ENCODE measurements at places on chromosomes 7 and 10. TPM values are rescaled to one million over a fixed set of nuclear protein-coding genes. Genes with fewer than 3 reads are reported as not detected.
A peak's percentile ranks its signal among the peaks of the same experiment; 100 is the strongest.

GRCh38 chr10:79339266-79339665, 8.0 kb upstream of the PPIF start:
- no peak for DNase-seq

GRCh38 chr10:98055841-98056516, 25.6 kb upstream of the CRTAC1 start:
- DNase-seq, result peak; percentile 10

- DNase-seq, result no peak
These were observed 1.1 kb upstream of the DNAAF5 start for GRCh38 chr7:725223-726005.

- DNase-seq, result peak; percentile 7
These were observed 138.1 kb downstream of the HERPUD2 start for GRCh38 chr7:35556515-35557471.

DNA sequence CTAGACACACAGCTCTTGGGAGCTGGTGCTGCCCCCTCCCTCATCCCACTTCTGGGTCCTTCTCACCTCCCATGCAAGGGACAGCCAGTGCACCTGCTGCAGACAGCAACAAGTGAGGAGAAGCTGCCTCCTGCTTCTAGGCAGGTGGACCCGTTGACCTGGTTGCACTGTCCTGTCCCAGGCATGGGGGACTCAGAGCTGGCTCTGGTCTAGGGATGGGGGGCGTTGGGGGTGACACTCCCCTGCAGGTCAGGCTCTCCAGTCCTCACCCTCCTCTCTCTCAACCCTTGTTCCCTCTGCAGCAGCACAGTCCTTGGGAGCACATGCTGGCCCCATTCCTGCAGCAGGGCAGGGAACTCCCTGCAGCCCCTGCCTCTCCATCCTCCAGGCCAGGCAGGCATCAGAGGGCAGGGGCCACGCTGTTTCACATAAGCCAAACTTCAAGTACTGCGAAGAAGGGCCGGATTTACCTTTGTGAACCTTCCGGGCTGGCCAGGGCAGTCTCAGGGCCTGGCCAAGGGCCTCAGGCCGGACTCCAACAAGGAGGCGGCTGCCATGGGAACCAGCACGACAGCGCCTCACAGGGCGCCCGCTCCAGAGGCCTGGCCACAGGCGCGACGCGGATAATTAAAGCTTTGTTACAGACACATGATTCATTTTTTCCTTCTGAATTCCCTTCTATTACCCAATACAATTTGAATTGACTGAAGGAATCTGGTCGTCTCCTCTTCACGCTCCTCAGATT, 48.5 kb downstream of the RASGEF1A start:
- DNase-seq, result no peak

DNA sequence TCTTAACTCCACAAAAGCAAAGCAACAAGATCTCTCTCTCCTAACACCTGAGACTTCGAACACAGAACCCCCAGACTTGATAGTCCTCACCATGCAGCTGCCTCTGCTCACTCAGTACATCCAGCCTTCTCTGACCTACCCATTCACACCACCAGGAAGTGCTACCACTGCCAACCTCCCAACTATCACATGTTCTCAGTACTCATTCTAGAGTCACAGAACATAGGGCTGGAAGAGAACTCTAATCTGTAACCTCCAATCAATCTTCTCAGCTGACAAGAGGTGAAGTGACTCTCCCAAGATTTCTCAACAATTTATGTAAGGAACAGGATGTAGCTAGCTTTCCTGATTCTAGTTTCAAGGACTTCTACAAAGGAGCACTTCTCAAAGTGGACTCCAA, 3.8 kb downstream of the NUDCD3 start:
- DNase-seq, result peak; percentile 58

- DNase-seq, result no peak
These were observed 45.7 kb downstream of the RPS24 start for GRCh38 chr10:78079411-78079810.

DNA sequence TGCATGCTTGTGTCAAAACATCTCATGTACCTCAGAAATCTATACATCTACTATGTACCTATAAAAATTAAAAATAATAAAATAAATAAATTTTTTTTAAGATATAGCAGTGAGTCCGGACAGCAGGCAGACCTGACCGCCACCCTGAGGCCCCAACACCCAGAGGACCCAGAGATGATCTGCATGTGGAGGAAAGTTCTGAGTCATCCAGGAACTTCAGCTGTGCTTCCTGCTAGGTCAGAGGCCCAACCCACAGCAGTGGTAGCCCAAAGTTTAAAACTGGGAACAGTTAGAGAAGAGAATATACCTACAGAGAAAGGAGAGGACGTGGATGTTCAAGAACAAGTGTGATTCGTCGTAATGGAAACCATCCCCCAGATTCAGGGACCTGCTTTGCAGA, 683.7 kb upstream of the NRP1 start:
- no peak for DNase-seq

GRCh38 chr7:143237366-143237765, 15.5 kb downstream of the TAS2R40 start:
- DNase-seq, result no peak

GRCh38 chr7:34060196-34060947, 155.0 kb downstream of the BMPER start:
- no peak for DNase-seq

- no peak for DNase-seq
These were observed 2.4 kb upstream of the EGR2 start for GRCh38 chr10:62818426-62819011.

DNA sequence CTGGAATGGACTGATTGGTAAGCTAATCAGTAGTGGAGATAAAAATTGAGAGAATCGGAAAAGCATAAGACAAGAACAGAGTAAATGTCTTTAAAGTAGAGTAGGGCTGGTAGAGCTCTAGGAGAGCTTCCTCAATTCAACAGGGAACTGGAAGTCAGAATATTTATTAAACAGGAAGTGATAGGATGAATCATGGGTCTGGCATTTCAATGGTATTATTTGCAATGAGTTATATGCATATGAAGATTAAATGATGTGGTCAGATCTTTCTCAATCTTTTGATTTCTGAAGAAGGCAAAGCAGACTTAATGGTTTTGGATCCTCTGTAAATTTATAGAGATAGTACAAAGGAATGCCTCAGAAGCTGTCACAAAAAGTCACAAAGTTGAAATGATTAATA, 349.0 kb downstream of the HPSE2 start:
- DNase-seq, result no peak

DNA sequence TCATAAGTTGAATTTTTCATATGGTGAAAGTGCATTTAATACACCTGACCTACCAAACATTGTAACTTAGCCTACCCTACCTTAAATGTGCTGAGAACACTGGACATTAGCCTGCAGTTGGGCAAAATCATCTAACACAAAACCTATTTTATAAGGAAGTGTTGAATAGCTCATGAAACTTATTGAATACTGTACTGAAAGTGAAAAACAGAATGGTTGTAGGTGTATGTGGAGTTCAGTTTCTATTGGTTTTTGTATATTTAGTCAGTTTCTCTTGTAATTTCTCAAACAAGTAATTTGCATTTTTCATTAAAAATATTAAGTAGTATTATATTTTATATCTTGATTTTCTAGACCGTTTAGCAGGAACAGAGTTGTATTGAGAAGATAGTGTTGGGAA, 15.3 kb downstream of the CCDC7 start:
- DNase-seq, result no peak

- DNase-seq, result no peak
These were observed 16.2 kb downstream of the CHST3 start for GRCh38 chr10:71980181-71981014.

DNA sequence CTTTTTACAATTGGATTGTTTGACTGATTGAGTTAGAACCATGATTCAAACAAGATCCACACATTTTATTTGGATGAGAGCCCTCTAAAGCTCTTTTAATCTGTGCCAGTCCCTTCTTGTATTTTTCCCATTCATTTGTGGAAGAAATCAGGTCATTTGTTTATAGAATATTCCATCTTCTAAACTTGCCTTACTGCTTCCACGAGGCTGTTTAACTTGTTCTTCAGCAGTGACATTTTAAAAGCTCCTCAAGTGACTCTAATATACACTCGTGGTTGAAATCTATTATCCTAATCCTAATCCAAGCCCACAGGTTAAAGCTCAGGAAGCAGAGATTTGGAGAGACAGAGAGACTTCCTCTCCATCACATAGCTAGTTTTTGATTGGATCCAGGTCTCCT, 155.4 kb upstream of the SVIL start:
- DNase-seq, result no peak

- peak; percentile 64 for DNase-seq
These were observed 97.2 kb upstream of the DKK1 start for GRCh38 chr10:52216852-52217251.

- DNase-seq, result no peak
These were observed 203.4 kb downstream of the PHF14 start for GRCh38 chr7:11176985-11177555.

DNA sequence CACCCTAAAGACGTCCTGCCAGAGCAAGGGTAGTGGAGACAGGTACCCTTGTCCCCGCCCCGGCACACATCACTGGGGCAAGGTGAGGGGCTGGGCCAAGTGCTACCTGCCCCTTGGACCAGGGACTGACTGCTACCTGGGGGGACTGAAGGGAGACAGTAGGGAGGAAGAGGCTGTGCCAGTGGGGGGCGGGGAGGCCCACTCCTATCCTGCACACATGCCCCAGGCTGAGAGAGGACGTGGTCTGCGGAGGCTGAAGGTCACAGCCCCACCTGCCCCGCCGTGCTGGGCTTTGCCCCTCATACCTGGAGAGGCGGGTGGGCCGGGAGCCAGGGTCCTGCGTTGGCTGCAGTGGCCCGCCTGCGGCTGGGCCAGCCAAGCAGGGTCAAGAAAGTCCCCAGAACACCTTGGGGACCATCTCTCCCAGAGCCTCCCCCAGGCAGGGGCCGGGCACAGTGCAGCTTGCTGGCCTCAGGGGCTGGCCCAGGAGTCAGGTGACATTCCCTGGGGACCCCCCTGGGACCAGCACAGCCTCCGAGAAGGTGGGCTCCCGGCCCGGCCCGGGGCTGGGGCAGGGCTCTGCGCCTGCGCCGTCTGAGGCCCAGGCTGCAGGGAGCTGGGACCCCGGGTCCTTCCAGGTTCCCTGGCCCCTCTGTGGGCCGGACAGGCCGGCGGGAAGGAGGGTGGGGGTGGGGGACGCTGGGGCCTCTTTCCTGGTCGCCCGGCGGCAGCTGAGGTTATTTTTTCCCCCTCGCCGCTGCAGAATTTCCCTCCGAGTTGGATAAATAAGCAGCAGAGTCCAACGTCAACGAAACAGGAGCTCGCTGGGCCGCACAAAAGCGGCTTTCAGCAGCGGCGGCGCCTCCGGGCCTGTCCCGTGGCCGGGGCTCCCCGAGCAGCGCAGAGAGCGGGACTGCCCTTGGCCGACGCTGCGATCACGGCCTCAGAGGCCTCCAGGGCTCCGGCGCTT, 9.8 kb upstream of the FZD9 start:
- no peak for DNase-seq

DNA sequence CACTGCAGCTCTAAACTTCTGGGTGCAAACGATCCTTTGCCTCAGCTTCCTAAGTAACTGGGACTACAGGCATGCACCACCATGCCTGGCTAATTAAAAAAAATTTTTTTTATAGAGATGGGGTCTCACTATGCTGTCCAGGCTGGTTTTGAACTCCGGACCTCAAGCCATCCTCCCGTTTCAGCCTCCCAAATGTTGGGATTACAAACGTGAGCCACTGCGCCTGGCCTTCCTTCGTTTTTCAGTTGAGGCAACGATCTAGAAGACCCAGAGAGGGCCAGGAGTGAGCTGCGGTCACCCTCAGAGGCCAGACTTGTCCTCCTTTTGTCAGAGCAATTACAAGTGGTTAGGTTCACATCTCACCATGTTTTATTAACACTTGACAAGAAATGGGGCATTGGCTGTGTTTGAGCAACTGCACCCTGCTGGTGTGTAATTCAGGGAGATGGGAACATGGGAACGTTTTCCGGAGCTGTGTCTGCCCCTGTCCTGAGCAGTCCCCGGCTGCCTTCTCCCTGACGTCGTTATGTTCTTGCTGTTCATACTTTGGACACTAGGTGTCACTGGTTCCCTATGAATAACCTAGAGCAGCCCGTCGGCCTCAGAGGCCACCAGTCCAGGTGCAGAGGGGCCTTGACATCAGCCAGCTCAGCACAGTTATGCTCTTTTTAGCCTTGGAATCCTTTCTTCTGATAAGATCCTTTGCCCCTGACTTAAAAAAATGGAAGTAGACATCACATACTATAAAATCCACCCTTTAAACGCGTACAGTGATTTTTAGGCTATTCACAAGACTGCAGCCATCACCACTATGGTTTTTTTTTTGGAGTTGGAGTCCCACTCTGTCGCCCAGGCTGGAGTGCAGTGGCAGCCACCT, 375.0 kb downstream of the TYW1 start:
- peak; percentile 9 for DNase-seq

DNA sequence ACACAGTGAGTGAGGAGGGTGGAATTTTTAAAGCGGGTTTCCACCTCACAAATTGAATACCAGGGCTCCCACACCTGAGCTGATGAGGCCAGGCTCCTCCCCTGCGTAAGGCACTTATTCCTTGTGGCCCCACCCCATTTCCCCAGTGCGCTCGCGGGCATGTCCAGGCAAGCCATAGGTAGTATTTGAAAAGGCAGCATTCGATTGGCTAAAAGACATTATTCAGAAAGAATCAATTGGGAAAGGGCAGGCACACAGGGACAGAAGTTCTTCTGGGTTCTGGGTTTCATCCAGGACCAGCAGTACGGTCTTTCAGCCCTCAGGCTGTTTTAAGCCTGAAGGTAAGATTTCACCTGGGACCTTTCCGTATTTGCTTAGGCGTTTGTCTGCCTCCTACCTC, 222.3 kb downstream of the BBS9 start:
- DNase-seq, result no peak

GRCh38 chr7:101757879-101758278, 59.5 kb upstream of the CUX1 start:
- no peak for DNase-seq

Gene GIMAP5
- total RNA-seq, result not detected

Gene KNDC1
- 0.65 TPM for total RNA-seq

Gene WNT2
- total RNA-seq, result not detected

Gene SPOCK2
- total RNA-seq, result 27.9 TPM

Gene CEP55
- 73.2 TPM for total RNA-seq

Gene CDHR1
- 1.1 TPM for total RNA-seq

Gene CAV2
- 81.7 TPM for total RNA-seq

Gene METTL27
- 8.4 TPM for total RNA-seq

Gene TAS2R41
- total RNA-seq, result not detected

Gene STK31
- 0.12 TPM for total RNA-seq

Gene AEBP1
- total RNA-seq, result 78.4 TPM

Gene DLX6
- not detected for total RNA-seq

Gene MYPN
- total RNA-seq, result 0.36 TPM

Gene TECTB
- not detected for total RNA-seq

Gene PNLIPRP2
- total RNA-seq, result not detected

Gene VSIR
- total RNA-seq, result 8.6 TPM

Gene CFAP70
- 0.14 TPM for total RNA-seq

Gene SLC18A2
- 0.72 TPM for total RNA-seq

Gene HKDC1
- total RNA-seq, result 42.0 TPM

Measured in epithelial cell of proximal tubule (primary cell).